ENCODE measurements at places on chromosomes 11 and 22.

GRCh38 chr22:46573781-46574437, 36.5 kb upstream of the CELSR1 start:
- no peak for DNase-seq

GRCh38 chr11:61075891-61076290, 26.4 kb upstream of the CD5 start:
- DNase-seq = no peak

DNA sequence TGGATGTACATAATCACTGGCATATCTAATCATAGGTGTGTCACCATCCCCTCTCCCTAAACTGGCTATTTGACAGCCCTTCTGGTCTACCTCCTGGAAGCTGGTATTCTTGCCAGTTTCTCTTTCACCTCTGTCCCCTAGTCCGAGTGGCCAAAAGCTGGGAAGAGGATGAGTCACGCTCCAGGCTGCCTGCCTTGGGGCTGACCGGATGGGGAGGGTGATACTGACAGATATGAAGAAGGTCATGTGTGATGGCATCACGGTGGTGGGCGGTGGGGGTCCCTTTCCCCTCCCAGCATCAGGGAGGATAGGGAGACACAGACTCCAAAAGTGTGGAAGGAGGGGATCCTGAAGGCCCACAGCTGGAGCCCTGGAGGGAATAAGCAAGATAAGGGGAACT, 4.8 kb downstream of the OAF start:
- DNase-seq = no peak

GRCh38 chr11:47056261-47056915, 119.8 kb downstream of the CSTPP1 start:
- no peak for DNase-seq

GRCh38 chr22:34847072-34847471, 218.9 kb upstream of the ISX start:
- no peak for DNase-seq

- DNase-seq = no peak
These were observed 49.3 kb upstream of the MPPED2 start for GRCh38 chr11:30635401-30635989.

- DNase-seq = peak; percentile 36
These were observed 61.1 kb upstream of the CD44 start for GRCh38 chr11:35077709-35078469.

DNA sequence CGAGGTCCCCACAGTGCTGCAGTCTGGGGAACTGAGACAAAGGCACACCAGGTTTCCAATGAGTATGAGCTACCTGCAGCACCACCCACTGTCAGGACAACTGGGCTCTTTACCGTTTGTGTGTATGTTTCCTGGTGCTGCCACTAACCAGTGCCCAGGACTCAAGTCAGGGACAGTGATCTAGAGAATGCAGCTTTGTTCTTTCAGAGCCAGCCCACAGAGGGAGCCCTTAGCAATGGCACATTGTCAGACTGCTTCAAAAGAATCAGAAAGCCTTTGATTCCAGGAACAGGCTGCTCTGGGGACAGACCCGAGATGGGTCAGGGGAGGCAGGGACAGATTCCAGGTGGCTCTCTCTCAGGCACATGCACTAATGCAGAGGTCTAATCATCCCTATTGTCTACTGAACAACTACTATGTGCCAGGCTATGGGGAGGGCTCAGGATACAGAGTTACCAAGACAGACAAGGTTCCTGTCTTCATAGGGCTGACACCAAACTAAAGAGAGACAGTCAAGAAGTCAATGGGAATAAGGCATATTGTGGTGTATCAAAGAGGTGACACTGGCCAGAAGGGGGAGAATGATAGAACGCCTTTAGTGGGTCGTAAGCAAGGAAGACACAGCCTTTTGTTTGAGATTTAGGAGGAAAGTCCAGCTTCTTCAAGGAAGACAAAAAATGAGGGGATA, 103.7 kb downstream of the VPREB1 start:
- no peak for DNase-seq

DNA sequence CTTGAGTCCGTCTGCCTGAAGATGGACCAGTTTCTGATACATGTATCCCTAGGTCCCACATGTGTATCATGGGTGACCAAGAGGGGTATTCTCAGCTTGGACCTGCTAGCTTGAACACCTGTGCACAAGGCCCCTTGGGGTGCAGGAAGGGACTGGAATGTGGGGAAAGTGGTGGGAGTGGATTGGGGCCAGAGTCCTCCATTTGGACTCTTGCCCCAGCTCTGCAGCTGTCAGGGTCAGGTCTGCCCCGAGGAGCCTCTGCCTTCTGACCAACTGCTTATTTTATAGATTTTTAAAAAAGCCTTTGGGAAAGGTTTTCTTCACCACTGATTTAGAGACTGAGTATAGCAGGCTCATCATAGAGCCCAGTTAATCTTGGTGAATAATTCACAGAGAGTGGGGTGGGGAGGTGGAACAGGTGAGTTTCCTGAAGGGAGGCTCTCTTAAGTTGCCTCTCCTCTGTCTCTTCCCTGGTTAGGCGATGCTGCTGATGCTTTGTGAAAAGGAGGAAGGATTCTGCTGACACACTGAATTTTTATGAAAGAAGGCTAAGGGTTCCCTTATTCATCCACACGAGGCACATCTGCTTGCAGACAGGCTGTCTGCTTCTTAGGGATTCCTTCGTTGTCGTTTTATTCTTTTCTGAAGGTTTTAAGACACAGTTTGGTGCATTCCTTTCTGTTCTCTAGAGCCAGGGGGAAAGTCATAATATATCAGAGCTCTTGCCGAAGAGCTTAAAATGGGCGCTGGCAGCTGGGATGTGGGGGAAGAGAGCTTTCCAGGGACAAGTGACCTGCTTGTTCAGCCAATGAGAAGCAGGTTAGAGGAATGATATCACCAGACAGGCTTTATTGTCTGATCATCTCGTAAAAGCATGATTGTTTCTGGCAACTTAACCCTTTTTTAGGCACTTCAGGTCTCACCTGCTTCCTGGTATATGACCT, 19.9 kb downstream of the TRIM44 start:
- DNase-seq = no peak

- DNase-seq = no peak
These were observed 3.1 kb upstream of the PARVB start for GRCh38 chr22:44020981-44021380.

Measured in activated CD4-positive, alpha-beta T cell treated with anti-CD3 and anti-CD28 coated beads, Interleukin-2, amount 50 U/mL, for 1 hour (primary cell).